T-cell (primary cell): ENCODE measurements at places on chromosomes 1 and 21. TPM values are rescaled to one million over a fixed set of nuclear protein-coding genes. Genes with fewer than 3 reads are reported as not detected.

The MAP10 gene
- 2.2 TPM for total RNA-seq

The C1QB gene
- total RNA-seq = not detected

The AADACL3 gene
- not detected for total RNA-seq

The BEST4 gene
- 1.7 TPM for total RNA-seq

The RBM11 gene
- 7.3 TPM for total RNA-seq

The FCER1G gene
- 5.2 TPM for total RNA-seq

The CFAP74 gene
- total RNA-seq = not detected

The CENPS gene
- total RNA-seq = 4.1 TPM

The AGPAT3 gene
- total RNA-seq = 65.1 TPM

The SLAMF6 gene
- 41.9 TPM for total RNA-seq

The MAST2 gene
- total RNA-seq = 7.4 TPM

The ESRRG gene
- total RNA-seq = not detected

The HSD3B1 gene
- not detected for total RNA-seq

The VWA5B1 gene
- total RNA-seq = 0.13 TPM

The HPDL gene
- total RNA-seq = 0.68 TPM

The DNAJC28 gene
- total RNA-seq = 0.53 TPM

The EFNA3 gene
- total RNA-seq = 2.4 TPM

The KLHL12 gene
- total RNA-seq = 22.3 TPM

The KIAA1614 gene
- 0.10 TPM for total RNA-seq

The VPS13D gene
- 73.7 TPM for total RNA-seq

The KRTAP24-1 gene
- not detected for total RNA-seq

The VWA1 gene
- total RNA-seq = 0.15 TPM

The ARHGAP29 gene
- 0.18 TPM for total RNA-seq

The RNU5D-1 gene
- total RNA-seq = not detected

The TSPEAR gene
- total RNA-seq = not detected

The KRTAP19-1 gene
- total RNA-seq = not detected

The TSPAN2 gene
- 2.4 TPM for total RNA-seq

The BRDT gene
- total RNA-seq = not detected

The FAM43B gene
- not detected for total RNA-seq

The MEX3A gene
- total RNA-seq = 0.16 TPM

The CLIC4 gene
- total RNA-seq = 4.1 TPM

The LEPR gene
- 2.1 TPM for total RNA-seq

The MYBPHL gene
- not detected for total RNA-seq

The SPRTN gene
- total RNA-seq = 18.2 TPM

The FMO5 gene
- 0.56 TPM for total RNA-seq

The SPRR2F gene
- total RNA-seq = not detected

The SPTA1 gene
- 0.23 TPM for total RNA-seq

The PDPN gene
- not detected for total RNA-seq

The CACYBP gene
- total RNA-seq = 60.3 TPM

The SYPL2 gene
- total RNA-seq = 0.13 TPM

The DDR2 gene
- 0.28 TPM for total RNA-seq

The GUK1 gene
- 318 TPM for total RNA-seq

The EPS8L3 gene
- total RNA-seq = not detected

The MXRA8 gene
- 1.1 TPM for total RNA-seq
